ENCODE measurements at places on chromosomes 6 and 20.

DNA sequence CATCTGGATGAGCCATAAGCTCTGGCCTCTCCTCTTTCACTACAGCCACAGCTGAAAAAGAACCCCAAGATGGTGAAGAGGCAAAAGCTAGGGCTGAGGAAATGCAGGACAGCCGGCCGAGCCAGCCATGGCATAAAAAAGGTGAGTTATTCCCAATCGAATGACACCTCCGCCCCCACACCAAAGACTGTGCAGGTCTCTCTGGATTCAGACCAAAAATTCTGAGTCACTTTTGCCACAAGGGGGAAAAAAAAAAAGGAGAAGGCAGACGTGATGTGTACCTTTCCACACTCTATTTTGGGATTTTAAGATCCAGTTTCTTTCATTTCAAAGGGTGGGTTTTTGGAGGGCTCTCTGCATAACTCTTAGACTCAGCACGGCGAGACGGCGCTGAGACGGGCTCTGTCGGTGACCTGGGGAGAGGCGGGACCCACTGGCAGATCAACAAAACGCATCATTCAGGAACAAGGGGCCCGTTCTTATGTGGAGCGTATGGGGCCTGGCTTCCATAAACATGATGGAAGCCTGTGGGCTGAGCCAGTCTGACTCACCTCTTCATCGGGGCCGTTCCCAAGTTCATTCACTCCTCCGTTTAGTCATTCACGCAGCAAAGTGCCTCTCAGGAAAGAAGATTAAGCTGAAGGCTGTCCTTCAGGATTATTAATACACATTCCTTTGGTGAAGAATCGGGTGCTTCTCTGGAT, 54.8 kb downstream of the NFATC2 start:
- peak; percentile 65 for DNase-seq

GRCh38 chr6:119612911-119613381, 263.4 kb upstream of the MAN1A1 start:
- peak; percentile 41 for DNase-seq

DNA sequence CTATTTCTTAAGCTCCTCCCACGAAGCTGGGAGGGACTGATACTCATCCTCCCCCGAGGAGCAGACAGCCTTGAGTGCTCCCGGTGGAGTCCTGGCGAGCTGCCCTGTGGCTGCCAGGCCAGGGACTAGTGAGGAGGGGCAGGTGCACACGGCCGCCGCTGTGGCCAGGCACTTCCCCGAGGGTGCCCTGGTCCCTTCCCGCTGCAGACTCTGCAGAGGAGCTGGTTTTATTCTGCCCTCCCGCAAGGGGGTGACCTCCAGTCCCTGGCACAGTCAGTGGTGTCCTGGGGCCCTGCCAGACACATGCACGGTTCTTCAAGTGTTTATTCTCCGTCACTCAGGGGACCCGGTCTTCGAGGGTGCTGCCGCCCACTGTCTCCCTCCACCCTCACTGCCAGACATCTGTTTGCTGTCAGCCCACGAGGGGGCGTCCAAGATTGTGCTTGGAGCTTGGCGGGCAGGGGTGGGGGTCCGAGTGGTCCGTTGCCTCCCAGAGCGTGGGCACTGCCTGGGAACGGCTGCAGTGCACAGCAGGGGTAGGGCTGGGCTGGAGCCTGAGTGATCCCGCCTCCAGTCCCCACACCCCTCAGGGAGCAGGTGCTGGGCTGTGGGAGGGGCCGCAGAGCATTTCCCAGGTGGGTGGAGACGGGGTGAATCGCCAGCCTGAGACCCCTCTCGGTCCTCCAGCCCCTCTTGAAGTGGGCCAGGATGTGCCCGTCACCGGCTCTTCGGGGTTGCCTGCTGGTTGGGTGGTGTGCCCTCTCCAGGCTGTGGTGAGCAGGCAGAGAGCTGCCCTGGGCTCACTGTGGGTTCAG, 3.1 kb upstream of the CABLES2 start:
- DNase-seq: peak; percentile 56

- peak; percentile 84 for DNase-seq
Observed at GRCh38 chr6:138815797-138816528, 20.1 kb downstream of the ECT2L start.

GRCh38 chr20:37741570-37741969, 47.7 kb downstream of the CTNNBL1 start:
- peak; percentile 57 for DNase-seq

- DNase-seq: peak; percentile 75
Observed at GRCh38 chr20:4985658-4986057, 15.7 kb downstream of the SLC23A2 start.

DNA sequence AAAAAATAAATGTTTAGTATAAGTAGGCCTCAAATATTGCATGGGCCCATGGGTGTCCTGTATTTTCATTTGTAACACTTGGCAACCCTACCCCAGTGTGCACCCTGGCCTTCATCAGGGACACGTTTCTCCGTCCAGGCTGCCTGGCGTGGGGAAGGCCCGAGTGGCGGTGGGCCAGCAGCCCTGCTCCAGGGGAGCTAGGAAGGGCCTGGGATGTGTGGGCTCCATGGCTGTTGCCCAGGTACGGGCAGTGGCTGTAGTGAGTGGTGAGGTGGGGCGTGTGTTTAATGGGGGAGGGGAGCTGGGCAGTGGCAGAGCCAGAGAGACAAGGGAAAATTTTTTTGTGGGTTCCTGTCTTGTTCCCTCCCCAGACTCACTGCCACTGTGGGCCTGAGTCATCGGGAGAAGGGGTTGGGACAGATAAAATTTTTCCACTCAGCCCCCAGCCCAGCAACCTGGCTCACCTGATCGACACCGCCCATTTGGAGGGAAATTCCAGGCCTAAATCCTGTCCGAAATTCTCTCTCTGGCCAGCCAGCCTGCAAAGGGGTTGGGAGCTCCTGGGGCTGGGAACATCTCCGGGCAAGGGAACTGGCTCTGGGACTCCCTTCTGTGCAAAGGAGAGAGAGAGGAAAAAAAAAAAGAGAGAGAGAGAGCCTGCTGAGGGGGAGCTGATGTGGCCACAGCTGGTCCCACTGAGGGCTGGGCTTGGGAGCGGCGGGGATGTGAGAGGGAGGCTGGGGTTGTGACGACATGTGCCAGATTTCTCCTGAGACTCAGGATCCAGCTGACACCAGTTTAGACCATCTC, 32.5 kb upstream of the VEGFA start:
- DNase-seq: no peak

DNA sequence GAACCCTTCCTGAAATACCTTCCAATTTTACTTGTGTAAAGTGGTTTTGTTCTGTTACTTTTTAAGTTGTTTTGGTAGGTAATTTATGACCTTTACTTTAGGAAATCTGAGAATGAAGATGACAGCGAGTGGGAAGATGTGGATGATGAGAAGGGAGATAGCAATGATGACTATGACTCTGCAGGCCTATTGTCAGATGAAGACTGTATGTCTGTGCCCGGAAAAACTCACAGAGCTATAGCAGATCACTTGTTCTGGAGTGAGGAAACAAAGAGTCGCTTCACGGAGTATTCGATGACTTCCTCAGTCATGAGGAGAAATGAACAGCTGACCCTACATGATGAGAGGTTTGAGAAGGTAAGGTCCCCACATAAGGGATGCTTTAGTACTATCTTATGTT, 6.6 kb upstream of the ZC2HC1B start:
- no peak for DNase-seq

DNA sequence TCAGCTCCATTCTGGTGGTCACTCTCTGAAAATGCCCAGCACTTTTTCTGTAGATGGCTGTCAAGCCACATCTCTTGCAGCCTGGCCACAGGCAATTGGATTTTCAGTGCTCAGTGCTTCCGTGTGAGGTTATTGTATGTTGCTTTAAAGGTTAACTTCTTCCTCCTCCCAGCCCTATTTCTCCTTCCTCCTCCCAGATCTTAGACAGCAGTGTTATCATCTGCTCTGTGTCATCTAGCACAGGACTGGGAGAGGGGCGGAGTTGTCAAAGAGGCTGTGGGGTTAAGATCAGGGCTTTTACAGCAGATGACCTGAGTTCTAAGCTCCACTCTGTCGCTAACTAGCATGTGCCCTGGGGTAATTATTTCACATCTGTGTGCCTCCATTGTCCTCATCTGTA, 129.0 kb downstream of the PHACTR3 start:
- no peak for DNase-seq

DNA sequence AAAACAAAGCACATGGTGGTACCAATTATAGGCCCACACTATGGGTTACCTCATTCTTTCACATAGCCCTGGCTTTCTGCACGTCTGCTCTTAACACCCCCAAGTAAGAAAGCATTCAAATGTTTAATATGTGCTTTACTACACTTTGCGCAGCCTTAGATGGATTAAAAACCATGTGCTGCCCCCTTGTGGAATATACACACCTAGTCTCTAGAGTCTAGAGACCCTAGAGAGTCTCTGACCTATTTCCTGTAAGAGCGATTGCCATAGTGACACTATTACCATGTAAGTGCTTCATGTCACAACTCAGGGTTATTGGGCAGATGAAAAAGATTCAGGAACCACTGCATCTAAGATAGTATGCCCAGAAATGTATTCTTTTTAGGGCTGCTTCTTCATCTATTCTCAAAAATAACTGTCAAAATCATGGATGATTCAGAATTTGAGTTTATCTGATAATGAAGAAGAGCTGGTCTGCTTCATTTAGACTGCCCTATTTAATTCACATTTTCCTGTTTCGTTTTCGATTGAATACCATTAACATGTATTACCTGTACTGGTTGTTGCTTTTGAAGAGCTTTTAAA, 186.3 kb downstream of the ADGB start:
- peak; percentile 60 for DNase-seq

- no peak for DNase-seq
Observed at GRCh38 chr6:35955970-35956369, 35.1 kb upstream of the SRPK1 start.

DNA sequence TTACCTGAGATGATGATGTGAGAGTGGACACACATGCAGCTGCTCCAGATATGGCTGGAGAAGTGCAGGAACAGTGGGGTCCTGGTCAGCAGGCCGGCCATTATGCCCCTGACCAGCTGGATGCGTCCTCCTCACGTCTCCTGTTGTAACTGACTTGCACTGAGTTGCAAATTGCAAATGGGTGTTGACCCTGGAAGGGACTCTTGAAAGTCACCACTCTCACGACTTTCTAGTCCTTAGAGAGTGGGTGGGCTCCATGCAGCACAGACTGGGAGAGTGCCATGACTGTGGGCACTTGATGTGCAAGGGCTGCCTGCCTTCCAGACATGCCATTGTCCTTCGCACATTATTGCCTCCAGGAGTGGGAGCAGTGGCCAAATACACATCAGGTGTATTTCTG, 10.8 kb downstream of the FAM83D start:
- DNase-seq: no peak

DNA sequence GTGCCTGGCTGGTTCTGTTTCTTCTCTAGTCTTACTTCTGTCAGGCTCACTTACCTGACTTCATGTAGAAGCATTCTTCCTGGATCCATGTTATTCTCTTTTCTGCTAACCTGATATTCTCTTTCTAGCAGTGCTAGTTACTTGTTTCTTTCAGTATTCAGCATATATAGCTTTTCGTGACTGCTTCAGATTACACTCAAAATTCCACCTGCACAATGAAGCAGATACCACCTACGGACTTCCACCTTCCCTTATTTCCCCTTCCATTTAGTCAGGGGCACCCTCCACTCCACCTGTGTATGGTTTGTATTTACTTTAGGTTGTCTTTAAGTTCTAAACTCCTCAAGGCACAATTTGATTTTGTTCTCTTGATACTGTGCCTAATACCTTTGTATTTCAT, 36.8 kb downstream of the ZFAND3 start:
- no peak for DNase-seq

GRCh38 chr20:50625986-50626677, 65.2 kb downstream of the RIPOR3 start:
- peak; percentile 19 for DNase-seq

DNA sequence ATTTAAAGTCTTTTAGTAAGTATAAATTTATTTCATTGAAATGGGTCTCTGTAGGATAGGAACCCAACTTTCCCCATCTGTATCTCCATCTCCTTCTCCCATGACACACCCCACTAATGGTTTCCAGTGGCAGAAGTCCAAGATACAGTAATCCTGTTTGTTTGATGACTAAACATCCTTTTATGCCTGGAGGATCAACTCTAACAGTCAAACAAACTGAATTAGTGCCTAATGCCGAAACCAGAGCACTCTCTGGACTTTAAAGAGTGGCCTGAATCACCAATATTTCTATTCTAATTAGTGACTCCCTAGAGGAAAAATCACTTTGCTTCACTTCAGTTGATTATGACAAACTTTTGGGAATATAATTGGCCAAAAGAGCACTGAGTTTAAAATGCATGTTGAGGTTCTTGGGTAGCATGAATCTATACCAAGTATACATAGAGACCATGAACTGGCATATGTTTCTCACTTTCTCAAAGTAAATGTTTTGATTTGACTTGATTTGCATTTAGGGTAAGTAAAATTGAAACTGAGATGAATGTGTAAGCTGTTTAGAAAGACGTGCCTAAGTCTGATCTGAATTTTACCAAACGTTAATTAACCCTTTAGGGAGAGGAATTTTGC, 776.4 kb upstream of the NRSN1 start:
- peak; percentile 73 for DNase-seq

DNA sequence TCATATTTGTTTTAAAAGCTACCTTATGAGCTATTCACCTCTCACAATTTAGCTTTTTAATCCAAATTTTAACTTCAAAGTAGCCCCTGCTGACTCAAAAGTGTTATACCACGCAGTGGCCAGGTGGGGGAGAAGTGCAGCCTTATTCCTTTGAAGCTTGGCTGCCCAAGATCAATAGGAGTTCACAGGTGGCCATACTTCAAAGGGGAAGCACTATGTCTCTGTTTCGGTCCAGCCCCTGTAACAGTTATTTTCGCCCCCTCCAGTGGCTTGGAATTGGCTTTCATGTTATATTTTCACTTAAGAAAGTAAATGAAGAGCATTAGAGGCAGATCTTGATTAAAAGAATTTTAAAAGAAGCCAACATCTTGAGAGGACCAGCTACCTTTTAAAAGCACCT, 608.4 kb downstream of the EPHA7 start:
- DNase-seq: peak; percentile 1

DNA sequence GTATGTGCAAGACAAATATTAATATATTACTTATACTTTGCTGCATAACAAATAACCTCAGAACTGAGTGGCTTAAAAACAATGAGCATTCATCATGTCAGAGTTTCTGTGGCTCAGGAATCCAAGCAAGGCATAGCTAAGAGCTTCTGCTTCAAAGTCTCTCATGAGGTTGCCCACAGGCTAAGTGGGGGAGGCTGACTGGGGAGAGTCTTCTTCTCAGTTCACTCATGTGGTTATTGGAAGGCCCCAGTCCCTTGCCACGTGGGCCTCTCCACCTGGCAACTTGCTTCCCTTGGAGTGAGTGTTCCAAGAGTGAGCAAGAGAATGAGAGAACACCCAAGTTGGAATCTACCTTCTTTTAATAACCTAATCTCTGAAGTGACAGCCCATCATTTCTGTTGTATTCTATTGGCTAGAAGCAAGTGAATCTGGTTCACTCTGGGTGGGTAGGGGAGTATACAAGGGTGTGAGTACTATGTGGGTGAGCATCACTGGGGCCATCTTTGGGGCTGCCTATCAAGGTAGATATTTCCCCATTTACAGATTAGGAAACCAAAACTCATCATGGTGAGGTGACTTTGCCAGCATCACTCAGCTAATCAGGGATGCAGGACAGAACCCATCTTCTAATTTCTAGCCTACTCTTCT, 36.0 kb downstream of the DNAH8 start:
- DNase-seq: no peak
